ENCODE measurements at places on chromosomes 5 and 9.

GRCh38 chr5:149271716-149272563, at the start of gene AFAP1L1:
TSS of gene AFAP1L1 (plus strand) at chr5:149271859. CDS start at chr5:149271969, 110 bp downstream.
- DNase-seq, result no peak

DNA sequence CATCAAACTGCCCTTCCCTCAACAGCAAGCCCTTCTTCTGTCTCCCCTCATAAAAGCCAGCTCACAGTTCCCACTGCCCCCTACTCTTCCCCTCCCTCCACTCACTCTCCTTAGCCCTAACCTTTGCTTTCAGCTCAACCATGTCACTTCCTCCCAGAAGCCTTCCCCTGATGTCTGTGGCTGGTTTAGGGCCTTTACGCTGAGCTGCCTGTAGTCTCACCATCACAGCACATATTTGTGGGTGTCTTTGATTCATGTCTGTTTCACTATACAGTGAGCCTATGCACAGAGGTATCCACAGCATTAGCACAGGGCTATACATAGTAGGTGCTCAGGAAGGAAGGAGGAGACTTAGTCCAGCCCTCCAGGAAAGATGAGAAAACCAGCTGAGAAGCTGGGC, 34.7 kb downstream of the C9orf50 start:
- DNase-seq, result no peak

GRCh38 chr5:176364765-176365350, 429 bp upstream of the ARL10 start:
- no peak for DNase-seq

DNA sequence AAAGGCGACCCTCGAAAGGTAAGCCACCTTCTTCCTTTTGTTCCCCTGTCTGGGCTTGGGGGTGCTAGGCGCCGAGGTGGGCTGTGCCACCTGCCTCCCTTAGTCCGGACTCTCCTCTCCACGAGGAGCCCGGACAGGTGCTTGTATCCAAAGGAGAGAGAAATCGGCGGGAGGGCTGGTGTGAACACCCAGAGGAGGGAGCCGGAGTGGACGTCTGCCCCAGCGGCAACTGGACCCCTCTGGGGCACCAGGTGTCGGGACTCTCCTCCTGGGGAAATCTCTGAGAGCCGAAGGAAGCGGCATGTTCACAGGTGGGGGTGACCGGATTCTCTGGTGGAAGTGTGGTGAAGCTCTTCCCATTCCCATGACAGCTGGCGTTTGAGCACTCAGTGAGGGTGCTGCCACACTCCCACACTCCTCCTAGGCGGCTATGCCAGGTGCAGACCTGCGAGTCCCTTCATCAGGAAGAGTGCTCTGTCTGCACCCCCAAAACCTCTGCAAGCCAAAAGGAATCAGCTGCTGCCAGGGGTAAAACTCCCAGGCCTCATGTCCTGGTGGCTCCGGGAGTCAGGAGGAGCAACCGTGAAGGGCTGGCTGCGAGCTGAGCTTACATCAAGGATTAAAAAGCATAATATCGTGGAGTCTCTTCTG, 921 bp downstream of the KCNIP1 start:
- DNase-seq, result no peak

GRCh38 chr9:71223953-71224538, 102.6 kb upstream of the TRPM3 start:
- no peak for DNase-seq

DNA sequence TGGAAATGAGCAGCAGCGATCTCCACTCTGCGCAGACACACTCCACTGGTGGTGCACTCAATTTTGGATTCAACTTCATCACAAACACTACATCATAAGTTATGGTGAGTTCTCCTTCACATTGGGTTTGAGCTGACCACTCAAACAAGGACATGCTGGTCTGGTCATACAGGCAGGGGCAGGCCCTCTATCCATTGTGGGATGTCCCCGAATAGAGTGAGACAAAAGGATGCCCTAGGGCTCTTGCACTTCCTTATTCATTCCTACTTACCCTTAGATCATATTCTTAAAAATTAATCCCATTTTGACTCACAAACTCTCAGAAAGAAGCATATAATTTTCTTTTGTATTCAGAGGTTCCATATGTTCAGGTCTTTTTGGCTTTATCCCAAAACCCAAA, 16.3 kb upstream of the PJA2 start:
- DNase-seq, result no peak

DNA sequence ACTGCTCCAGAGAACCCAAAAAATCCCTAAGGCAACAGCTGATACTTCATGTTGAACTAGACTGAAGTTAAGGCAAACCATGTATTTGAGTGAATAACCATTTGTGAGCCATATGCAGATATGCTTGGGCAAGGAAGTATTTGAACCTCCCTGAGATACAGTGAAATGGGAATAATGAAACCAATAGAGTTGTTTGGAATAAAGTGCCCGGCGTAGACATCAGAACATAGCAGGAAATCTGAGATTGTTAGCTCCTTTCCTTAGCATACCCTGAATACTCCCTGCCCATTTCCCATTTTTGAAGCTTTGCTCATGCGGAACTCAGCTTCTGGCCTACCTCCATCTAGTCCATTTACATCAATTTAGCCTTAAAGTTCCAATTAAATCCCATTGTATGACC, 611.9 kb downstream of the EFNA5 start:
- no peak for DNase-seq

DNA sequence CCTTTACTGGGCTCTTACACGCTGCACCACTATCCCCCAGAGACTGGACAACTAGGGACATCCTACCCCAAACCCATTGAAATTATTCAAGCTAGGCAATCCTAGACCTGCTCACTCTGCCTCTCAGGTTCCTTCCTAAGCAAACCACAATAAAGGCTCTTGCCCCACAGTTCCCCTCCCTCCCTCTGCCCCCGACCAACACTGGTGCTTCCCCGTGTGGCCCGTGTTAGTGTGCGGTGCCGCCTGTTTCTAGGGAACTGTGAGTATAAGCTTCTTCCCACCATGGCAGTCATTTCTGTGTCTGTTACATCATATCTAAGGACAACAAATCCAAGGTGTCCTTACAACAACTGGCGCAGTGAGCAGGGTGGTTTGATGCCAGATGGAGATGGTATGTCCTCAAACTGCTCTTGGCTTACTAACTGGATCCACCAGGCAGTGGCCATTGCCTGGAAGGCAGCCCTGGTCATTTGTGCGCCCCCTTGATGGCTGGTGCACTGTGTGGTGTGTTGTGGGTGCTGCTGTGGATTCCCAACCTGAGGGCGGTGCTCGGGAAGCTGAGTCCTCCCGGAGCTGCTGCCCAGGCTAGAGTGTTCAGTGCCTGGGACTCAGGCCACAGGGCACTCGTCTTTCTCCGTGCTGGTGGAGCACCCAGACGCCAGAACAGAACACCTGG, 8.4 kb upstream of the MXD3 start:
- no peak for DNase-seq

GRCh38 chr9:20312732-20313131, 309.6 kb downstream of the MLLT3 start:
- DNase-seq, result no peak

GRCh38 chr5:89003563-89004036, 120.6 kb upstream of the MEF2C start:
- no peak for DNase-seq

GRCh38 chr5:172504701-172505402, 50.5 kb upstream of the SH3PXD2B start:
- DNase-seq, result no peak

- no peak for DNase-seq
Observed at GRCh38 chr5:33339413-33339812, 101.4 kb upstream of the TARS1 start.

- no peak for DNase-seq
Observed at GRCh38 chr5:169577951-169578350, 5.6 kb upstream of the SPDL1 start.

- no peak for DNase-seq
Observed at GRCh38 chr5:54022223-54022622, 288.1 kb downstream of the ARL15 start.

DNA sequence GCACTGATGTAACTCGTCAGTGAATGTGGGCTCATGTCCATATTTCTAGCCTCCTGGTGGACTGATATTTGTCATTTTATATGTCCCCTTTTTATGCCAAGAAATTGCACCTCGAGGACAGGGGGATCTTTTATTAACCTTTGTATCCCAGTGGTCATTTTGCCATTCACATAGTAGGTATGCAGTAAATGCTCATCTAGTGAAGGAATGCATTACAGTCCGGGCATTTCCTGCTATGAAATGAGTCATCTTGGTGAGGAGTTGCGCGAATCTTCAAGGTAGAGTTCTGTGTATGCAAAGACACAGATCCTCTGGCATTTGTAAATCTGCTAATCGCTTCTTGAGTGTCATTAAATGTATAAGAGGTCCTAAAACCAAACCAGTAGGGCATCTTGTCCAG, 755.5 kb upstream of the ADAMTS16 start:
- DNase-seq, result no peak

- DNase-seq, result no peak
Observed at GRCh38 chr5:68214482-68215207, 911 bp upstream of the PIK3R1 start.

GRCh38 chr9:137029058-137029936, 1.3 kb upstream of the ABCA2 start:
- peak; percentile 69 for DNase-seq

- DNase-seq, result no peak
Observed at GRCh38 chr5:122761115-122761514, 13.8 kb upstream of the SNX2 start.

GRCh38 chr5:90386099-90386710, 23.4 kb downstream of the CETN3 start:
- DNase-seq, result no peak

GRCh38 chr5:111697215-111697614, 59.8 kb downstream of the NREP start:
- no peak for DNase-seq

DNA sequence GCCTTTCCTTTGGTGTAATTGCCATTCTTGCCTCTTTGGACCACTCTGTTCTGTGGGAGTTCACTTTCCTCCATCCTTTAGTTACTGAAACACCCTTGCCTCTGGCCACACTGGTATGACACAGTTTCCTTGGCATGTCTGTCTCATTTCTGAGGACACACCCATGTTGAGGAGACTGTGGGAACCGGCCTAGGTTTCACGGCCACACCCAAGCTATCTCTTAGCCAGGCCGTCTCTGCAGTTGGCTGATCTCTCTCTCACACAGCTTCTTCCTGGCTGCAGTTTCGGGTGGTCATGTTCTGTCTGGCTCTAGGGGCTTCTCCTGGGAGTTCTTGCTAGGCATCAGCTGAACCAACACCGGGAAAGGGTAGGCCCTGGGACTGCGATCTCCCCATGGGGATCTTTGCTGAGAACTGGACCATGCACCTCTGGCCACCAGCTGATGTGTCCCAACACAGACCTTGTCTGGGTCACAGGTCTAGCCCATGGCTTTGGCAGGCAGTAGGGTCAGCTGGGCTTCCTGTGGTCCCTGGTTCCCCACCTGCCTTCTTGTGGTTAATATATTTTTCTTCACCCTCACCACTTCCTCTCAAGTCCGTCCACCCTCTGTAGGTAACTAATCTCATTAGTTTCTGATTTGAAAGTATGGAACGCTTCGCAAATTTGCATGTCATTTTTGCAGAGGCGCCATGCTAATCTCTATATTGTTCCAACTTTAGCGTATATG, 24.9 kb downstream of the ARHGEF37 start:
- no peak for DNase-seq

GRCh38 chr9:85483208-85483607, 258.5 kb downstream of the AGTPBP1 start:
- DNase-seq, result no peak

GRCh38 chr5:78065663-78066062, 228.8 kb downstream of the AP3B1 start:
- no peak for DNase-seq

DNA sequence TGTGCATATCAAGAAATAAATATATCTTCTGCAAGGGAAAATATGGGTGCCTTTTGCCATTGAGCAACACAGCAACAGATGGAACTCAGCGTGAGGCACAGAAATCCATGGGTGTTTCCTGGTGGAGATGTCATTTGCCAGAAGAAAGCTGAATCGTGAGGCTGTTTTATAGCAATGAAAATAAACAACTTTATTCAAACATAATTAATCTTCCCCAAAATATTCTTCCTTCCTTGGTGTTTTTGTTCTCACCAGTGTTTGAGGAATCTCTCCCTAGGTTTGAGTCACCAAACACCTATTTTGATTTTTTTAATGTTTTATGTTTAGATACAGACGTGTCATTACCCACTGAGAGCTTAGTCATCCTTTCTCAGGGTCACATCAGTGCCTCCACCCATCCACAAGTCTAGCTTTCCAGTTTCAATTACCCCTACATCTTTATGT, 65.8 kb upstream of the PAPPA start:
- DNase-seq, result no peak

DNA sequence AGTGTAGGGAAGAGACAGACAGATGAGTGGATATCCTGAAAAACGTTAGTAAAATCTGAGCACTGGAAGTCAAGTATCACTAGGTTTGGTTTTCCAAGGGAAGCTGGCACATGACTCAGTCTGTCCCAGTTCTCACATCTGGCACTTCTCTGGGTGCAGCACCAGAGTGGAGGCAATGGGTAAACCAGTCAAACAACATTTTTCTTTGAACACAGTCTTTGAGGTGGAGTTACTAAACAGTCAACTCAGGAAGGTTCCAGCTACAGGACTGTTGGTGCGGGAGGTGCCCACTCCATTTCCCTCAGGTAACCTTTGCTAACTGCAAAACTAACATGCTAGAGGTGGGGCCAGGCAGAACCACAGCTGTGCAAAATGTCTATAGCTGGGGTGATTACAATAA, 301.4 kb upstream of the RFX3 start:
- DNase-seq, result no peak

DNA sequence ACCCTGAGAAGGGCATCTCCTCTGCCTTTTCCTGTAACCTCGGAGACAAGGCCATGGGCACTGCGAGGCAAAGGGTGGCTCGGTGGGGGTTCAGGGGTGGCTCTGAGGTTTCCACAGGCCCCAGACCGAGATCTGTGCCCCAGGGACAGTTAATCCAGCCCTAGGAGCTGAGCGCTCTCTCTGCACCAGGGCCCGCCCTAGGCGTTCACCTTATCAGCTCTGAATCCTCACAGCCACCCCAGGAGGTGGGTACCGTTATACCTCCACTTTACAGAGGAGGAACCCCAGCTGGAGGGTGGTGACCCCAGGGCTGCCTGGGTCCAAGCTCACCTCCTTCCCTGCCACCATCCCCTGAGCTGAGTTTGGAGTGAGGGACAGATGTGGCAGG, 2.3 kb upstream of the ENG start:
- DNase-seq, result no peak

GRCh38 chr5:35830587-35830986, 26.1 kb upstream of the IL7R start:
- no peak for DNase-seq

GRCh38 chr5:162672061-162672460, 604.5 kb downstream of the GABRG2 start:
- no peak for DNase-seq

GRCh38 chr5:126081209-126081608, 342.0 kb upstream of the GRAMD2B start:
- DNase-seq, result no peak

All from stimulated activated CD4-positive, alpha-beta T cell treated with anti-CD3 and anti-CD28 coated beads, TNF-alpha, amount 100 ng/mL, for 1 hour (primary cell).